ENCODE measurements at places on chromosomes 4 and X.
A peak's percentile ranks its signal among the peaks of the same experiment; 100 is the strongest.

DNA sequence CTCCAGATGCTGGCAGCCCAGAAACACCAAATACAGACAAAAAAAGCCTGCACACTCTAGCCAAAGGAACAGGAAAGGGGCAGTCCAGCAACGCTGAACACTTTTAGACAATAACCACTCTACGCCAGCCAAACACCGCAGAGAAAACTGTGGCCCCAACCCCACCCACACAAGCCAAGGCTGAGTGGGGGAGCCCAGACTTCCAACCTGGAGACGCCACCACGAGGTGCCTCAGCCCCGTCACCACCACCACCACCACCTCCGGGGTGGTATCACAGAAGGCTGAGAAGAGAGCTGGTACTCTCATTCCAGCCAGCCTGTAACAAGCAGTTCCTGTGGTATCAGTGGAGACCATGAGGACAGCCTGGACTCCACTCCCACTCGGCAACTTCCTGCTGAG is 22.8 kb downstream of the MEPE start:
- DNase-seq, result no peak

- DNase-seq, result peak; percentile 82
These were observed 94.2 kb downstream of the GPAT3 start for GRCh38 chr4:83629945-83630721.

DNA sequence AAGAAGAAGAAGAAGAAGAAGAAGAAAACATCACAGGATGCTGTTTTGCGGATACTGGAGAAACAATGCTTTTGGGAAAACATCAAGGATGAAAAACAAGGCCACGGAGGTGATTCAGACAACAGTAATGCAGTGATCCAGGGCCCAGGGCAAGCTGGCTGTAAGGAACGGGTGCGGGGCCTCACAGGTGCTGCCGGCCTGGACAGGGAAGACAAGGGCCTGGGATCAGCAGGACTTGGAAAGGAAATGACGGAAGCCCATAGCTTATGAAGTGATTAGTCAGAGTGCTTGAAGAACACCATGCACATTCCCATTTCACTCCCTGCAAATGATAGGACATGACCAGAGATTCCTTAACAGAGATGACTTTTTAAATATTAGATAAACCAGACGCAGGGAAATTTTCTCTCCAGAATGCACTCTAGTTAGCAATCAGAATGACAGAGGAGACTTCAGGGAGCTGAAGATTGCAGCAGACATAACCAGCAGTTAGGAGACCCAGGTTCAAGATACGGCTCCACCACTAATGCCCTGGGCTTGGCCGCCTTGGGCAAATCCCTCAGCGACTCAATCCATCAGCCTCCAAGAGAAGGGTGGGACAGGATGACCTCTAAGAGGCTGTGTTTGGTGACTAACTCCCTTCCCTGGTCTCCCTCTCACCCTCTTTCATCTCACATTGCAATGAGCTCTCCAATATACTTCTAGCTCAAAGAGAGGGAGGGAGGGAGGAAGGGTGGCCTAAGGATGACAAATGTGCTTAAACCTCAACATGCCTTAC is 54.1 kb downstream of the APBB2 start:
- DNase-seq, result peak; percentile 91

DNA sequence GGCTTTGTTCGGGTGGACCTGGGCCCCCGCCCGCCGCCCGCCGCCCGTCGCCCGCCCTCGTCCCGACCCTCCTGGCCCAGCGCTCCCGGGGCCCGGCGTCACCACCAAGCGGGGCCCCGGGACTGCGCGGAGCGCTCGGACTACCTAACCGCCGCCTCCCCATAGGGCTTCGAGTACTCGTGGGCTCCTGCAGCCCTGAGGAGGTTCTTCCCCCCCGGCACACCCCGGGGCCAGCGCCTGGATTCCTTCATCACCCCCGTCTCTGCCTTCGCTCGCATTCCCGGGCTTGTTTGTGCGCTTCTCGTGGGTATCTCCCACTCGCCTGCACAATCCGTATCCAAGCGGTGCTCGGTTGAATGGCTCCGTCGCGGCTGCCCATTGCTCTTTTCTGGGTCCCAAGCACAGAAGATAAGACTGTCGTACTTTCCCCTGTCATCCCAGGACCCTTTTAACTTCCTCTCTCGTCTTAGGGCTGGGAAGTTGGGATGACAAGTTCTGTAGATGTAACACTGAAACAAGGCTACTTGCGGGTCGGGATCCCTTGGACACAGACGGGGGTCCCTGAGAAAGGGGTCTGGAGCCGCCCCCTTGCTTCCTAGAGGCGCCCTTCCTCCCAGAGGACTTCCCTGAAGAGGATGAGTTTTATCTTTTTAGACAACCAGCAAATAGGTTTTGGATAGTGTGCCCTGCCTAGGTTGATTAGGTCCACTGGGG is 565 bp downstream of the MOB1B start:
- peak; percentile 46 for DNase-seq

DNA sequence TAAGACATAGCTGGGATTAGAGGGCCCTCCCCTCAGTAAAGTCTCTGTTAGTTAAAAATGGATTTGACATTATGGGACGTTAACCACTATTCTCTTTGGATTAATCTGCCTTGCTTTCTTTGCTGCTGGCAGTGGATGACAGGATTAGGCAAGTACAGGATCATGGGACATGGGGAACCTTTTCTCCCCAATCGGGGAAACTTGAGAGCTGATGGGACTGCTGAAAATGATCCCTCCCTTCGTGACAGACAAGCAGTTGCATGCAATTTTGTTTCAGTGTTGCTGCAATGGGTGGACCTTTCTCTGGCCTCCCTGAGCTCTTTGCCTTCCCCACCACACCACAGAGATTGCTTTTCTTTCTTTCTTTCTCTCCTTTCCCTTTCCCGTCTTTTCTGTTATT is 120.2 kb upstream of the BANK1 start:
- no peak for DNase-seq

DNA sequence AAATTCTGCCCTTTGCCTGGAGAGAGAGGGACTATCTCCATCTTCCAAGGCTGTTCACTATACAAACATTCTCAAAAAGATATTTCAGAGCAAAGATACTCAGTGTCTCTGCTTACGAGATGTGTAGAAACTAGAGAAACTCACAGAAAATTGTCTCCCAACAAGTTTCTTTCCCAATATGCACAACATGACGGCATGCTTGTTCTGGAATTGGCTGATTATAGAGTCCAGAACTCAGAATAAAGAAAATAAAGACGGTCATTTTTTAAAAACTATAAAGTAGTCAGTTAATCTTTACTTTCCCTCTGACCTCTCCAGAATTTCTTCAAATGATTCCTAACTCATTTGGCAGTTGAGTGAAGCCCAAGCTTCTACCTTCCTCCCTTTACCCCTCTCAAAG is 285.5 kb upstream of the KLF3 start:
- no peak for DNase-seq

DNA sequence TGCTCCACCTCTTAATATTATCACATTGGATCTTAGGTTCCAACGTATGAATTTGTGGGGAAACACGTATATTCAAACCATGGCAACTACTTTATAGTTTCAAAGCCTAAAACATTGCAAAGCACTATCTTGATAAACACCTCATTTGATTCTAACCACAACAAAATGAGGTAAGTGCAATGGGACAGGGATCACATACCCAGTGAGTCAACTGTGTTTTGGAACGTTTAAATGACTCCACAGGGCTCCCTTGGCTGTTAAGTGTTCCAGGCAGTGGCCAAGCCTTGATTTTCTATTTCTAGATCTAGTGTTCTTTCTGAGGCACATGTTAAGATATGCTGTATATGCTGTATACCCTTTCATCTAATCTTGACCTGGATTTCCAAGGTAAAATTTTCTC is 54.5 kb upstream of the C1QTNF7 start:
- no peak for DNase-seq

- peak; percentile 0 for DNase-seq
These were observed 565.8 kb upstream of the SPANXN1 start for GRCh38 chrX:144681501-144681900.

DNA sequence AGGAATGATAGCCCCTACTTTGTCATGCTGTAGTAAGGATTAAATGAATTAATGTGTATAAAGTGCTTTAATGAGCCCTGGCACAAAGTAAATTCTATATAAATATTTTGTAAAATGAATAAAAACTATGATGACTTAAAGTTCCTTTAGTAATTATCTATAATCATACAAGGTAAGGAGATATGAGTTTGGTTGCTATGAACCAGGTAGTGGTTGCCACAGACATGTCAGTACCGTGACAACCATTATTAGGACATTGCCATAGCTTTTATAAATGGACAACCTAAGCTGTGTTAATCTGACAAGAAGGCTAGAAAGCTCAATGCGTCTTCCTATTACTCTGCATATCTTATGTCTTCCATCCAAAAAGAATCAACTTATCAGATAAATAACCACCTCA is at the start of gene ARL13A:
TSS of gene ARL13A (plus strand) at position 301 of the 400 bp plus-strand sequence. CDS start 3,982 bp downstream, outside the sequence.
- DNase-seq, result no peak

DNA sequence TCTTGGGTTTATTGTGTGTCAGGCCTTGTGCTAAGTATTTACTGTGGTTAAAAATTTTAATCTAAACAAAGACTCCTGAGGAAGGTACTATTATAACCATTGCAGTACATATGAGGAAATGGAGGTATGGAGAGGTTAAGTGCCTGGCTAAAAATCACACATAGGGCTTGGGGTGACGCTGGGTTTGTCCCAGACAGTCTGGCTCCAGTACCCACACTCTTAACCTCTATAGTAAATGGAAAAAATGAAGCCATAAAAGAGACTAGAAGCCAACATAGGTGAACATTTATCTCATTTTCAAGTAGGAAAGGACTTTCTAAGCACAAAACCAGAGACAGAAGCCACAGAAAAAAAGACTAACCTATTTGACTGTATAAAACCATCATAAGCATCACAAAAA is 1.9 kb downstream of the FOXP3 start:
- DNase-seq, result no peak

GRCh38 chrX:7828594-7828993 is 14.4 kb upstream of the VCX start:
- no peak for DNase-seq

GRCh38 chr4:86757468-86757867 is 91.7 kb downstream of the SLC10A6 start:
- DNase-seq, result no peak

DNA sequence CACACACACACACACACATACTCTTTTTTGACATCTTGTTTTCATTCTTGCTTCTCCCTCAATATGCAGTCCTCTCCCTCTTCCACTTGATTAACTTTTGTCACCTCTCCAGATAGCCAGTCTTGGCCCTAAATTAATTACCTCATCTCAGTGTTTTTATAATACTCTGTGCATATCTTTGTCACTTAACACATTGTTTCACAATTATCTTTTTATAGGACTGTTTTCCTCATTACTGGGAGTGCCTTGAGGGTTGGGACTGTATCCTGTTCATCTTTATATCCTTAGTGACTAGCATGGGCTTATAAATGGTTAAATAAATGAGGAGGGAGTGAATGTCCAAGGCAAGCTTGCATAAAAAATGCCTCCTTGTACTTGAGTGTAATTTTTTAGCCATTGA is 33.1 kb downstream of the SYNPO2 start:
- DNase-seq, result peak; percentile 22

DNA sequence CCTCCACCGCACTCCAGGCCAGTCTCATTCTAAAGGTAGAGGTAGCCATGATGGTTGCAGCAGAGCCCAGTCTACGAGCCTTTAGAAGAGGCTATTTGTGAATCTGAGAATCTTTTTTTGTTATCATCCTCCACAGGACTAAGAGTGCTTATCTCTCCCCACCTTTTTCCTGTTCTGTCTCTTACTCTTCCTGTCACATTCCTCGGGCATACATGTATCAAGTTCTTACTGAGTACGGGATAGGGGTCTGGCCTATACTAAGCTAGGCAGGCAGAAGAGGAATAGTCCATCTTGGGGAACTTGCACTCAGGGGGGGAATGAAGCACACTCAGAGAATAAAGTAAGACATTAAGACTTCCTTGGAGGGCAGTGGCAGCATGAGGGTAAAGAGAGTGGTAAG is 25.7 kb downstream of the LAS1L start:
- no peak for DNase-seq

GRCh38 chrX:47863187-47863586 is 26.5 kb downstream of the ZNF81 start:
- DNase-seq, result no peak

All from fibroblast of skin of abdomen (primary cell).